Activated naive CD4-positive, alpha-beta T cell treated with Interleukin-2 at 50 U/mL for 16 hours (primary cell): ENCODE measurements at places on chromosomes 1 and 21.

DNA sequence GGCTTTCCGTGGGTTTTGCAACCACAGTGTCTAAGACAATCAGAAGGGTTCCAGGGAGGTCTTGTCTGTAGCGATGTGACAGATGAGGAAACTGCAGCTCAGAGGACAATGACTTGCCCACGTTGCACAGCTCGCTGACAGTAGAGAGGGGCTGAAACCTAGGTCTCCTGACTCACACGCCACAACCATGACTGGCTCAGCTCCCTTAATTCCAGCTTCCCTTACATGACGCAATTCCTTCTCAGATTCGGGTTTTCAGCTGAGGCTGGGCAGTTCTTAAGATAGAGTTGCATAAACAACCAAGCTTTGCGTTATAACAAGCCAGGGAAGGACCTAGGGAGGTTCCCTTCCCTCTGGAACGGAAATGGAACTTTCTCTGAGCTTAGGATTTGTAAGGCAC, 36.3 kb downstream of the DHCR24 start:
- DNase-seq = no peak

GRCh38 chr1:27233667-27234048, 774 bp upstream of the WDTC1 start:
- DNase-seq = no peak

GRCh38 chr1:14697353-14697752, 98.9 kb downstream of the KAZN start:
- DNase-seq = no peak

- no peak for DNase-seq
Measured at GRCh38 chr1:10900251-10900651, 103.8 kb upstream of the CASZ1 start.

GRCh38 chr1:180577361-180577760, 18.6 kb downstream of the OVAAL start:
- no peak for DNase-seq

GRCh38 chr1:31434101-31434871, 21.3 kb downstream of the SERINC2 start:
- no peak for DNase-seq

DNA sequence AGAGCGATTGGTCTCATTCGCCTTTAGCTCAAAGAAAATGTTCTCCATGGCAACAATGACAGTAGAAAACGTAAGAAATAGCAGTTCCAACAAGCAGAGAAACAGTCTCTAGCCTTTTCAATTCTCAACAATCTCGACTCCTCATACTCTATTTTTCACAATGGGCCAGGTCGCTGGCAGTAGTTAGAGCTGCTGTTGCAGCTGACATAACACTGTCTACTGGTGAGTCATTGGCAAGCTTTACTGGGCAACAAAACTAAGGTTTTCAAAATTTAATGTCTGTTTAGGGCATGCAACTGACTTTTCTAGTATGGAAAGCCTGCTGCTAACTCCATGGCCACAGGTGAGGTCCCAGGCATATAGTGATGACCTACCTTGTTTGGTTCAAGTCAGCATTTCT, 221.1 kb upstream of the KAZN start:
- no peak for DNase-seq

GRCh38 chr1:184296466-184297243, 90.2 kb upstream of the C1orf21 start:
- DNase-seq = no peak

DNA sequence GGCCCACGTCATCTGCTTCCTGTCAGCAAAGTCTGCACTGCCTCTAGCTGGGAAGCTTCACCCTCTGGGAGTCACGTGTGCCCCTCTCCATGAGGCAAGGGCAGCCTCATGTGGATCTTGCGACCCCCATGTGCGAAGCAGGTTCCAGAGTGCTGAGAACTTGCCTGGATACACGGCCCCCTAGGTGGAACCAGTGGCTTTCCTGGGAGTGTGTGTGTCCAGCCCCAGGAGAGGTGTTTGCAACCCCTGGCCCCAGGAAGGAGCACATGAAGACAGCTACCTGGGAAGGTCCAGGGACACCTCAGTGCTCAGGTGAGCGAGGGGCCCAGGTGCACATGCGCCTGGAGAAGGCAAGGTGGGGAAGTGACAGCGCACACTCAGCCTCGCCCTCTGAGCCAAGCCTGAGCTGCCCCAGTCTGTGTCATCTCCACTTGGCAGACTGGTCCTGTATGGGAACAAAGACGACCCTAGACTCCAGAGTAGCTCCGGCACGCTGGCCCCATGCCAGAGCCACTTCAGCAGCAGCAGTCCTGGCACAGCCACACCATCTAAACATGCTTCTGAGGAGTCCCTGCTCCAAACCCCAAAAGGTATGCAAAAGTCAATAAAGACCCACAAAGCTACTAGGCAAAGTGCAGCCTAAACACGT, 8.9 kb downstream of the LSS start:
- no peak for DNase-seq

DNA sequence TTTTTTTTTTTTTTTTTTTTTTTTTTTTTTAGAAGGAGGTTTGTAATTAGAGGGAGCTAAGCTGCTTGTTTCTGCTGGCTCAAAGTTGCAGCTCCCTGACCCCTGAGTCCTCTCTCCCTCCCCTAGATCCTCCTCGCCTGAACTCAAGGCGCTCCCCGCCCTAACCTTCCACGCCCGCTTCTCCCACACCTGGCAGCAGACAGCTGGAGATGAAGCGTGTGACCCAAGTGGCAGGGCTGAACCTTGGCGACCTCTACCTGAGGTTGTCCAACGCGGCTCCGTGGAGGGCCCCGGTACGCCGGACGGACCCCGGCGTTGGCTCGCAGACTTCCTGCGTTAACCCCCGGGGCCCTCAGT, 795 bp downstream of the NGF start:
- DNase-seq = no peak

GRCh38 chr21:42247716-42248115, 28.8 kb downstream of the ABCG1 start:
- DNase-seq = no peak

- DNase-seq = no peak
Measured at GRCh38 chr1:54842963-54843362, 41.8 kb upstream of the TTC22 start.

GRCh38 chr1:150696162-150696561, 792 bp downstream of the GOLPH3L start:
- no peak for DNase-seq

- DNase-seq = no peak
Measured at GRCh38 chr1:27931759-27932158, 3.0 kb upstream of the SMPDL3B start.

DNA sequence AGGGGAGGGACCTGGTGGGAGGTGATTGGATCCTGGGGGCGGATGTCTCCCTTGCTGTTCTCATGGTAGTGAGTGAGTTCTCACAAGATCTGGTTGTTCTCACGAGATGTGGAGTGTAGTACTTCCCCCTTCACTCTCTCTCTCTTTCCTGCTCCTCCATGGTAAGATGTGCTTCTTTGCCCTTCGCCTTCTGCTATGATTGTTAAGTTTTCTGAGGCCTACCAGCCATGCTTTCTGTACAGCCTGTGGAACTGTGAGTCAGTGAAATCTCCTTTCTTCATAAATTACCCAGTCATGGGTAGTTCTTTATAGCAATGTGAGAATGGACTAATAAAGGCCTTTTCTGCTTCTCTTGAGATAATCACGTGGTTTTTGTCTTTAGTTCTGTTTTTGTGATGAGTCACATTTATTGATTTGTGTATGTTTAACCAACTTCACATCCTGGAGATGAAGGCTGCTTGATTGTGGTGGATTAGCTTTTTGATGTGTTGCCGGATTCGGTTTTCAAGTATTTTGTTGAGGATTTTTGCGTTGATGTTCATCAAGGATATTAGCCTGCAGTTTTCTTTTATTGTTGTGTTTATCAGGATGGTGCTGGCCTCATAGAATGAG, 45.5 kb downstream of the RABGAP1L start:
- peak; percentile 41 for DNase-seq

- no peak for DNase-seq
Measured at GRCh38 chr1:78222225-78222959, 176.6 kb downstream of the GIPC2 start.

DNA sequence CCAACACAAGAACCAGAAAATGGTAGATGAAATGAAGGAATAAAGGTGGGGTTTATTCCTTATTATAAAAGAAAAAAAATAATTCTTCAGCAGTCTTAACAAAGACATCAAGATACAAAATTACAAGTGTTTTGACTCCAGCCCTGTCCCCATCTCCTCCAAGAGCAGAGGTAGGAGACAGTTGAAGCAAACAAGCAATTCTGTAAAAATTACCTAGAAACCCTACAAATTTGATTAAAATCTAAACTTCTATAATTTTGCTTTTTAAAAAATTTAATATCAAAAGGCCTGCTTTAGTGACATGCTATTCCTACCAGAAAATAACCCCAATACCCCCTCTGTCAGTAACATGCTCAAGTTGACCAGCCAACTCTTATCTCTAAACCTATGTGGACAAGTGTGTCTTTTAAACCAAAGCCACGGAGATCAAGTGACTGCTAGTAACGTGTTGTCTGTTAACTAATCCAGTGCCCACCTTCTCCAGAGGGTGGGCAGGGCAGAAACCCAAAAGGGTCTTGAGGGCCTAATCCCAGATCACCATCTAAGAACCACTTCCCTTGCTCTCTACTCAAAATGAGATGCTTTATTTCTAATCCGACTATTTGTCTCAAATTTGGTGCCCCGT, 8.4 kb downstream of the GLUL start:
- DNase-seq = no peak
